Activated naive CD4-positive, alpha-beta T cell (primary cell): ENCODE measurements at places on chromosomes 1 and 21.

DNA sequence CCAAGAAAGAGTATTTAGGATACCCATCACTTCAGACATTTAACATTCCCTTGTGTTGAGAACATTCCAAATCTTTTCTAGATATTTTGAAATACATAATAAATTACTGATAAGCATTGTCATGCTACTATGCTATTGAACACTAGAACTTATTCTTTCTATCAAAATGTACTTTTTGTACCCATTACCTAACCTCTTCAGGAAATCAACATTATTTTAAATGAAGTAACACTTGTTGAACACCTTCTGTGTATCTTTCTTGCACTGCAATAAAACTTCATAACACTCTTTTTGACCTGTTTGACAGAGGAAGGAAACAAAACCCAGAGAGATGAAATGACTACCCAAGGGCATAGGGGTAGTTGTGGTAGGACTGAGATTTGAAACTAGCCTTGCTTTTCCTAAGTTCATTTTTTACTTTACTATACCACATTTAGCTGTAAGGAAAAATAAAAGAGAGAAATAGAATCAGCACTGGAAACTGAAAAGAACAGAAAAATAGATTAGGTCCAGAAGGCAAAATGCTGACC, 99.4 kb downstream of the UCHL5 start:
- DNase-seq = no peak

DNA sequence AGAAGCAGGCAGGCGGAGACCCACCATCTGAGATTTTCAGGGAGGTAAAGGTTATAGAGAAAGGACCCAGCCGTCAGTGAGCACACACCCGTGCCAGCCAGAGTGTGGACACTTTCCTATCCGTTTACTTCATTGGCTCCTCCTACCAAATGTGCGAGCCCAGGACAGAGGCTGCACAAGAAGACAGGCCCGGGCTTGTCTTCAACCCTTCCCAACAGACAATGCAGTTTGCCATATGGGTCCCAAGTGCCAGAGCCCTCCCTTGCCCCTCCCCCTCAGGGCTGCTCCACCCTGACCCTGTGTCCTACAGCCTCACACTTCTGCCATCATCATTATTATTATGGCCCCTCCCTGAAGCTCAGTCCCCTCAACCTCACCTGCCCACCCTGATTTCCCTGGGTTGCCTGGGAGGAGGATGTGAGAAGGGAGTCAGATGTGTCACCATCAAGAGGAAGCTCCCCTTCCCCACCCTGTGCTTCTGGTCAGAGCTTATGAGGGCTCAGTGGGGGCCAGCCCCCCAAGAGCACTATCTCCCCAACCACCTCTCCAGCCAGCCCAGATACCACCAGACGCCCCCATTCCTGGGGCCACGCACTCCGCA, 9.4 kb downstream of the LAPTM5 start:
- DNase-seq = no peak

DNA sequence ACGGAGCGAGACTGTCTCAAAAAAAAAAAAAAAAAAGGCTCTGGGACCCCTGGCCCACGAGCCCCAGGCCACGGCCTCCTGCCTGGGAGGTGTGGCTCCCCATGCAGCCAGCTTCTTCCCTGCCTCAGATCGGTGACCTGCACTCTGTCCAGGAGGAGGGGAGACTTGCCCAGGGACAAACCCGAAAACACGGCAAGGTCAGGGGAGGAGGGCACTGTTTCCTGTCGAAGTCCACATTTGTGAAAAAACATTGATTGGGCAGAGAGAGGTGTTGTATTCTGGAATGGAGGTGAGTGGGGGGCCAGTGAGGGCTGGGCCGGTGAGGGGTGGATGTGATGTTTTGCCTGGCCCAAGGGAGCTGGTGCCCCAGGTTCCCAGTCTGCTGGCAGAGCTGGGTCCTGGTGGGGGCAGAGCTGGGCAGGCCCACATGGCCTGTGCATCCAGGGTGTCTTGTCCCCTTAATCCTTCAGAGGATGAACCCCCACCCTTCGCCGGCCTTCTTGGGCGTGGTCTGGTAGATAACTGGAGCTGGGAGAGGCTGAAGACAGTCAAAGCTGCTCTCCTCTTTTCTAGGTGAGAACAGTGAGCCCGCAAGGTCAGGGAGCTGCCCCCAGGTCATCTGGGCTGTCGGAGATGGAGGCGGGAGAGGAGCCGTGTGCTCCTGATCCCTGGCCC, 12.4 kb upstream of the FAAP20 start:
- DNase-seq = no peak

- no peak for DNase-seq
Measured at GRCh38 chr1:30697571-30698376, 25.6 kb downstream of the MATN1 start.

DNA sequence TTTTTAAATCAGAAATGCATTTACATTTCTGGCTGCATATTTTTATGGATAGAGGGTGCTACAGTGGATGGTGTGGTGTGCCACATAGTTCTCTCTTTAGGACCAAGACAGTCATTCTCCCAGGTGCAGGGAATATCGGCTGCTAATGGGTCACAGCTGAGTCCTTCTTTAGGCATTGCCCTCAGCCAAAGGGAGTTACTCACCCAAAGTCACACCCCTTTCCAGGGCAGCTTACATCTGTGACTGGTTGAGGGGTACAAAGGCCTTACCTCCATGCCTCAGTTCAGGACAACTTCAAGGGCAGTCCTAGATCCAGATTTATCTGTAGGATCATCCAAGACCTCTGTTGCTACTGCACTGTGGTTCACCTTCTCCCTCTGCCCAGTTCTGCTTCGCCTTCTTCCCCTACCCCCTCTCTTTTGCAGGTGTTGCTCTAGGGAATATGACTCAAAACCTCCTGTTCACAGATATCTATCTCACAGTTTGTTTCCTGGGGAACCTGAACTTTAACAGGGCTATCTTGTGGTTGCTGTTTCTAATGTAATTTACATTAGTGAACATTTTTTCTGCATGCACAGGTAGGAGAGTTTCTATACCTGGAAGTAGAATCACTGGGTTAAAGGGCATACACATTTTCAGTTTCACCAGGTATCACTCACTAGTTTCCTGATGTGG, 413.9 kb downstream of the RPS6KC1 start:
- DNase-seq = no peak
